Stimulated activated CD4-positive, alpha-beta T cell treated with anti-CD3 and anti-CD28 coated beads, Interleukin-1b, Interleukin-23, amount 100 ng/mL, for 1 hour (primary cell): ENCODE measurements at places on chromosomes 7 and 10.

- DNase-seq: no peak
Measured at GRCh38 chr10:26169466-26169865, 47.1 kb upstream of the GAD2 start.

DNA sequence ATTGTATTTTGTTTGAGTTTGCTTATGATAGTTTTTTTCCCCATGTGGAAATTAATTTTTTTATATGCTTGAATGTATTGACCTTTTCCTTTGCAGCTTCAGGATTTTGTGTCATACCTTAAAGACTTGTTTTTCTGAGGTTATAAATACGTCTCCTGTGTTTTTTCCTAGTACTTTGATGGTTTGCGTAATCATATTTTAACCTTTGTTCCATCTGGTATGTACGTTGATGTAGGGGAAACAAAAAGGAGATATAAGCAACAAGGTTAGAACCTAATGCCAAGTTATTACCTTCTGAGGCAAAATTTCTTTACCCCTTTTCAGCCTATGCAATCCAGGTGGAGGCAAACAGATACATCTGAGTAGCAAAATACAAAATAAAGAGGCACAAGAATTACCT lies 17.9 kb downstream of the FGL2 start:
- DNase-seq: no peak

DNA sequence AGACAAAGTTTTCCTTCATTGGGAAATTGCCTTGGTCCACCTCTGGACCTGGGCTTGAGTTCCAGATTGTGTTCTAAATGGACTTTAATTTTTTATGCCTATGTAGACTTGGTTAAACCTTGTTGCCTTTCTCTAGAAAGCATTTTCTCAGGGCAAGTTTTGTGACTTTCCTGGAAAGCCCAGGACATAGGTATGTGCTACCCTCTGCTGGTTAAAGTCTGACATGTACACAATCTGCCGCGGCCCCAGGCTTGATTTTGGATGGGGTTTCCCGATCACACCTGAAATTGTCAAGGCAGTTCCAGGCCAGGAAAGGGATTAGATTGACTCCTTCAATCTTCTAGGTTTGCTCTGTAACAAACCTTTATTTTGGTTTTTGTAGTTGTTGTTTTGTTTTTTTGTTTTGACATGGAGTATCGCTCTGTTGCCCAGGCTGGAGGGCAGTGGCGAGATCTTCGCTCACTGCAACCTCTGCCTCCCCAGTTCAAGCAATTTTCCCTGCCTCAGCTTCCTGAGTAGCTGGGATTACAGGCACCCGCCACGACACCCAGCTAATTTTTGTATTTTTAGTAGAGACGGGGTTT lies 14.1 kb upstream of the AKR1B10 start:
- DNase-seq: no peak

DNA sequence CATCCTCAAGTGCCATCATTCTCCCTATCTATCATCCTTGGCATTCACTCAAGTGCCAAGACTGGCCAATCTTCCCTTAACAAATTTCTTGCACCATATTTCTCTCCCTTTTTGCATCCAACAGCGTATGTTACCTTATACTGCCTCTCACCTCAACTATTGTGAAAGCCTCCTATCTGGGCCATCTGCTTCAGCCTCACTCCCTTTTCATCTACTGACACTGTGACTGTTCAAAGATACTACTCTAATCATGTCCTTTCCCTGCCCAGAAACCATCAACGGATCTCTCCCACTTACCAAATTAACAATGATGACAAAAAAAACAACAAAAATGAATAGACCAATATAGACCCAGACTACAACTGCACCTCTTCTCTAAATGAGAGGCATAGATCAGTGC lies 90.6 kb upstream of the NMT2 start:
- no peak for DNase-seq

DNA sequence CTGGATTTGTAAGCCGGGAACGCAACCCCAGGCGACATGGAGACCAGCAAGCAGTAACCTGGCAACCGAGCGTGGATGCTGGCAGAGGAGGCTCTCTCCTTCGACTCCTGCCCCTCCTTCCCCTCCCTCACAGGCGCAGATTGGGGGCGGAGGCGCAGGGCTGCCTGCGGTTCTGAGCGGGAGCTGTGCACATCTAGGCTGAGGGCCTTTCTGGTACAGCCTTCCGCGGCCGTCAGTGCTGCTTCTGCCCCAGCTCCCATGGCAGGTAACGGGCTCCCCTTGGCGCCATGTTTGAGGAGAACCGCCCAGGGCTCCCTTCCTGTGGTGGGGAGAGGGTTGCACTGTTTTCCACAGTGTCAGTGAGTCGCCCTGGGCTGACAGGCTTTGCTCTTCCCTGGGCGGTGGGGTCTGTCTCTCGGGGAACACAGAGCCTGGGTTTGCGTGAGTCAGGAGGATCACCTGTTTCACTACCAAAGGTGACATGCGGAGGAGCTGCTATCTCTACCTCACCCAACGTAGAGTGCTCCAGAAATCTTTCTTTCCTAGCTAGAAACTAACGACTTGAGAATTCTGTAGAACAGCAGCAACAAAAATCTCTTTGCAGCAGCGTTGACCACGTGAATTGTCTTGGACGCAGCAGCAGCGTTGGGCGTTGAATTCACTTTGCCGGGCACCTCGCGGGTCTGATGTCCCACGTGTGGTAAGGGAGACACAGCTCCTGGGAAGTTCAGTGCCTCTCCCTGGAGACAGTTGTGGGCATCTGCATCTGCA lies 154.8 kb upstream of the COBL start:
- no peak for DNase-seq

DNA sequence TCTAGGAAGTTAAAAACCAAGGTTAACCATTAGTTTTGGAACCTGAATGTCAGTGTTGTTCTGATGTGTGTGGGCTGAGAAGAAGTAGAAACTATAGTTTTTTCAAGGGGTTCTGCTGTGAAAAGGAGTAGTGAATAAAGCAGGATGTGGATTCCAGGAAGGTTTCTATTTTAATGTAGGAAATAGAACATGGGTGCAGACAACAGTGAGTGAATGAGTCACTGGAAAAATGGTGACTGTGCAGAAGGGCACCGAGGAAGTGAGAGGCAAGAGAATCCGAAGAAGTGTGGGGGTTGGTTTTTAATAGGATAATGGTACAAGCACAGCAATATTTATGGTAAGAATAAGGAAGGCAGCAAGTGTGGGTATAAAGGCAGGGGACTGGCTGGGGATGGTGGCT lies 120.4 kb downstream of the ARHGAP21 start:
- no peak for DNase-seq

- DNase-seq: no peak
Measured at GRCh38 chr10:79295563-79295962, 51.7 kb upstream of the PPIF start.

GRCh38 chr10:110113670-110114337 lies 93.6 kb upstream of the MXI1 start:
- no peak for DNase-seq

- no peak for DNase-seq
Measured at GRCh38 chr10:114664127-114664526, 6.1 kb upstream of the ABLIM1 start.

GRCh38 chr7:117021986-117022385 lies 68.7 kb downstream of the ST7 start:
- no peak for DNase-seq

- no peak for DNase-seq
Measured at GRCh38 chr10:51640120-51640819, 59.1 kb downstream of the CSTF2T start.

DNA sequence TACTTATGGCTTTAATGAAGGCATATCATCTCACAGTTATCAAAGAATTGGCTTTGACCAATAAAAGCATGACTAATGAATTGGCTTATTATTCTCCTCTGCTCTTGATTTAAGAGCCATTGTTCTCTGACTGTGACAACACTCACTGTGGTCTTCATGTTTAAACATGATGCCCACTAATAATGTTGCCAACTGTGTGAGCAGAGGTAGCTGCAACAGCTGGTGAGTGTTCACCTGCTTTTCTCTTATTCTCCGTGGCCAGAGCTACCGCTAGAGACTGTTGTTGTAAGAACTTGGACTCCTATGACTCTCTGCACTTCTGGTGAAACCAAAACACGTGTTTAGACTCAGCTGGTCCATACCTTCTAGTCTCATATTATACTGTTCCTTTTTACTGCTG lies 335.9 kb downstream of the XPNPEP1 start:
- DNase-seq: no peak

DNA sequence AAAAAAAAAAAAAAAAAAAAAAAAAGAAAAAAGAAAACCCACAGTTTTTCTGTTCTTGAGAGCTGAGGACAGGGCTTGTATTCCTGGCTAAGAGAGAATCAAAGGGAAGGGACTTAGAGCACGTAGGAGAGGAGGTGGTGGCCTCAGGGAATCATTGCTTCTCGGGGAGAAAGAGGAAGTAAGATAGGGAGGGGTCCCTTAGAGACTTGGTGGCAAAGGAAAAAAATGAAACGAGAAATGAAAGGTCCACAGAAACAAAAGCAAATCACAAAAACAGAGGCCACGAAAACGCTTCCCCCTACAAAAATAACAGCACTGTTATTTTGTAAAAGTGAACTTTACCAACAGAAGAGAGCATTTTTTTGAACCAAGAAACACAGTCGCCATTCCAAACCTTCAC lies 323.1 kb upstream of the GALNT17 start:
- DNase-seq: no peak

DNA sequence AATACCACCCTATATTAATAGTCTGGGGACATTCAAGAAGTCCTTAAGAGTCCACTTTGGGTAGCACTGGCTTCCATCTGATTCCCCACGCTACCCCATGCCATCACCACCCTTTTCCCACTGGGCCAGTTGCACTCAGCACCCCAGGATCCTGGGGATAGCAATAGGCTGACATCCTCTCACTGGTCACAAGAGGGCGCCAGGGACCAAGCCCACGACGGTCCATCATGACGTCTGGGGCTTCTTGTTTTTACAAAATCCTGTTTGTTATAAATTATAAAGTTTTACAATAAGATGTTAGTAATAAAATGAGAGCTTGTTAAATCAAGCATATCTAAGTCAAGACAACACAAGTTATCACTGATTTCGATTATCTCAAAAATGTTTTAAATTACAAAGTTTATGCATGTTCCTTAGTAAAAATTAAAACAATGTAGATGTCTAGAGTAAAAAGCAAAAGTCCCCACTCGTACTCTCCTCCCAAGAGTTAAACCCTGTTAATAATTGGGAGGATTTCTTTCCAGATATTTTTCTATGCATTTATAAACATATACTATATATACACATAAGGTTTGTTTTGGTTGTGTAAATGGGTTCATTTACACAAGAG lies 15.4 kb downstream of the GPNMB start:
- peak; percentile 27 for DNase-seq

GRCh38 chr10:77566236-77566635 lies 71.4 kb downstream of the KCNMA1 start:
- DNase-seq: no peak

DNA sequence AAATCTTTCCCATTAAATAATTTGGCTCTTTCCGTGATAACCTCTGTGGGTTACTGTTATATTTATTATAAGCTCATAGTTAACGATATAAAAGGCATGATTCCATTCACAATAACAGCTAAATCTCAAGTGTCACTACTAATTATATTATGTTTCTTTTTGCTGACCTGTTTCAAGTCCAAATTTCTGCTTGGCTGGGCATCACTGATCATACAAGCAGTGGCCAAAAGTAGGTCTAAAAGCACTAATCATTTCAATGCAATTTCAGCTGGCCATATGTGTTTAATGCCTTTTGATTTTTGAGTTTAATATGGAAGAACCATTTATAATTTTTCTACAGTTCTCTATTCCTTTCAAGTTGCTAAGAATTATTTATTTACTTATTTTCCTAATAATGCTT lies 110.7 kb downstream of the SEMA3A start:
- DNase-seq: no peak
